ENCODE measurements at places on chromosomes 4 and X.

DNA sequence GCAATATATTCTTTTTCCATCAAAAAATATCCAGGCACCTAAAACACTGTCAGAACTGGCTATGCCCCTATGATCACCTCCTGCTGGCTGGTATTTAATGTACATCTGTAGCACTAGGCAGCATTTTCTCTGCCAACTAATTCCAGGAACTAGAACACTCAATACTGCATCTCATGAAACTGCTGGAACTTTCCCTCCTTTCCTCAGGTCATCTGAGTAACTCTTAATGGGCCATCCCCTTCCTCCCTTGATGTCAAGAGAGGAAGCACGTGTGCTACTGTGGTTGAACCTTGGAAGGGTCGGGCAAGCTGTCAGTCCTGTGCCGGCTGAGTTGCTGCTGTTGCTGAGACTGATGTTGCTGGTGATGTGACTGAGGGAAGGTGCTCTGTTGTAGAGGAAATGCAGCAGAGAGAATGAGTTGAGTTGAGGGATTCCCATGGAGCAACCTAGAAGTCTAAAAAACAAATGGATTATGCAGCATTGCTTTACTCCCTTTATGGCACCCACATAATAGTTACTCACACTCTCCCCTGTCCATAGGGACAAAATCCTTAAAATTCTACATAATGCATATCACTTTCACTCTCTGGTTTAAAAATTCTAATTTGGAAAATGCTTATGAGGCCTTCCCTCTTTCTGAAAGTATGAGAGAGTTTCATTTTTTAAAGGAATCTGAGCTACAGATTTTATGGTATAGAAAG, 39.5 kb downstream of the TMEM165 start:
- no peak for DNase-seq

GRCh38 chr4:182427554-182427953, 184.4 kb downstream of the TENM3 start:
- DNase-seq = no peak

- no peak for DNase-seq
These were observed 880 bp upstream of the LONRF3 start for GRCh38 chrX:118973389-118974087.

DNA sequence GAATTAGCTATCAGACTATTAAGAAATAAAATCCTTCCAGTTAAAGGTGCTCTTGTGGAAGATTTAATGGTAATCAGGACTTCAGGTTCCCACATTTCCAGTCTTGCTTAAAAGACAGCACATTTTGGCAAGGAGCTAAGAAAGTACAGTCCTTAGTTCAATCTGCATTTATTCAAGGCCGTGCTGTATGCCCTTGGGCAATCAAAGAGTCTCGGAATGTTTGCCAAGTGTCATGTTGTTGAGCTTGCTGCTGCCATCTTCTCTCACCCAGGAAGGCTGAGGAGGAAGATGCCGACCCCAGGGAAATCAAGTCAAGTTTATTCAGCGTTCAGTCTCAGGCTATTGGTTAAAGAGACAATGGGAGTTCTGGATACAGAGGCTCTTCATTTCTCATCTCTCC, 388.1 kb upstream of the IGFBP7 start:
- DNase-seq = no peak

- DNase-seq = no peak
These were observed 66.7 kb downstream of the FAM120C start for GRCh38 chrX:54116391-54116790.

DNA sequence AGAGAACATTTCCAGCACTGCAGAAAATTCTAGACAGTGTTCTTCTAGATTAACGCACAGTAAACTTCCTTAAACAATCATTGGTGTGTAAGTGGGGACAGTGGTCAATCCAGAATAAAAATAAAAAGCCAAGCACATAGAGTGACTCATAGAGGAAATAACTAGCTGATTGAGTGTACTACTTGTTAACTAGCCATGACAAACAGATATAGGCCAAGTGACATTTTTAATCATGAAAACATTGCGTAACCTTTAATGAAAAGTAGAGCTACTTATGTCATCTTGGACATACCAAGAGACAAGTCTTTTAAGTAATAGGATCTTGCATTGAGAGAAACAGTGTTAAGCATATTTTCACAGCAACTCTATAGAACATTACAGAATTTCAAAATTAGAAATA, 233.9 kb upstream of the MAB21L2 start:
- no peak for DNase-seq

DNA sequence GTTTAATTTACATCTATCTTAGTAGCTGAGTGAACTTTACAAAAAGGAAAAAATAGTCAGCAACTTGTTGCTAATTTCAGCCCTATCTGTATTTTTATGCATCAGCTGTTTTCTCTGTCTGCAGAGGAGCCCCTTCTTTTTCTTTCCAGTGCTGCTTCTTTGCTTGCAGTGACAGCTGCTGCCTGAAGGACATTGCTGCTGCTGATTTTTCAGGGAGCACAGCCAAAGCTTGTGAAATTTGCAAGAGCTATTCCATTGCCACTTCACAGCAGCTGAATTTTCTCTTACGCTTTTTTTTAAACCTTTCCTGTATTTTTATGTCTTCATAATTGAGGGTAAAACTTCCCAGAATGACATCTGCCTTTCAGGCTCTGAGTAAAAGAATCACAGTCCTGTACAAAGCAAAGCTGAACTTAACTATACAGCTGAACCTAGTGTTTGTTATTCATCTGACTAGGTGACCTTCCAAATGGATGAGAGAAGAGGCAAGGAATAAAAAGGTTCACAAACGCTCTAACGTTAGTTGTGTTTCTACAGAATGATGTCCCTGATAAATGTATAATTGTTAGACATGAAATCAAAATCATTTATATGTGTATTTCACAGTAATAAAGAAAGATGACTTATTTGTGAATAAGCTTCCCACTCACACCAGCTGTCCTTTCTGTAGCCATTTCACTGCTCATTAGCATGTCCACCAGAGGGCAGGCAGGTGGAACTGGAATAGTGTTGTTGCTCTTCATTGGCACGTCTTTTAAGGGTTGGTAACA, 541.4 kb downstream of the ADGRL3 start:
- no peak for DNase-seq

DNA sequence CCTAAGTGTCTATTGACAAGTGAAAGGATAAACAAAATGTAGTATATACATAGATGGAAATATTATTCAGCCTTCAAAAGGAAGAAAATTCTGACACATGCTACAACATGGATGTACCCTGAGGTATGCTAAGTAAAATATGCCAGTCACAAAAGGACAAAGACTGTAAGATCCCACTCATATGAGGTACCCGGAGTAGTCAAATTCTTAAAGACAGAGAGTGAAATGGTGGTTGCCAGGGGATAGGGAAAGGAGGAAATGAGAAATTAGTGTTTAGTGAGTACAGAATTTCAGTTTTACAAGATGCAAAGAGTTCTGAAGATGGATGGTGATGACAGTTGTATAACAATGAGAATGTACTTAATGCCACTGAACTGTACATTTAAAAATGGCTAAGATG, 102.3 kb upstream of the NAP1L5 start:
- no peak for DNase-seq

GRCh38 chr4:105978684-105979296, 83.5 kb downstream of the NPNT start:
- DNase-seq = no peak

GRCh38 chr4:25078523-25078922, 47.8 kb upstream of the LGI2 start:
- DNase-seq = no peak
